T-helper 17 cell (primary cell): ENCODE measurements at places on chromosomes 12 and 14.

- no peak for DNase-seq
Measured at GRCh38 chr14:65943916-65944410, 531.4 kb downstream of the FUT8 start.

DNA sequence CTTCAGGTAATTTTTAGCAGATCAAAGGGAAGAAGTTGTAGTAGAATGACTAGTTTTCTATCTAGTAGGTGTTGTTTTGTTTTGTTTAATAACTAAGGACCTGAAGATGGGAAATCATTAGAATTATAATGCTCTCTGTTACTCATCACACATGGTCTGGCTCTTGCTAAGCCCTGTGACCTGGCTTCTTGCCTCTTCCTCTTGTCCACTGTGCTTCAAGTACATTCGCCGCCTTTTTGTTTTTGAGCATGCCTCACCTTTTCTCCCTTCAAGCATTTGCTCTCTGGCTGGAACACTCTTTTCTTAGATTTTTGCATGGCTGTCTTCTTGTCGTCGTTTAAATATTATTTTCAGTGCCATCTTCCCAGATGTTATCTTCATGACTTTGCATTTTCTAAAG is 47.7 kb downstream of the DAAM1 start:
- DNase-seq, result no peak

- no peak for DNase-seq
Measured at GRCh38 chr12:55721601-55722213, 1.5 kb downstream of the RDH5 start.

- DNase-seq, result no peak
Measured at GRCh38 chr12:96240656-96241055, 46.5 kb downstream of the ELK3 start.

GRCh38 chr12:65535946-65536345 is 257.5 kb downstream of the MSRB3 start:
- DNase-seq, result no peak

DNA sequence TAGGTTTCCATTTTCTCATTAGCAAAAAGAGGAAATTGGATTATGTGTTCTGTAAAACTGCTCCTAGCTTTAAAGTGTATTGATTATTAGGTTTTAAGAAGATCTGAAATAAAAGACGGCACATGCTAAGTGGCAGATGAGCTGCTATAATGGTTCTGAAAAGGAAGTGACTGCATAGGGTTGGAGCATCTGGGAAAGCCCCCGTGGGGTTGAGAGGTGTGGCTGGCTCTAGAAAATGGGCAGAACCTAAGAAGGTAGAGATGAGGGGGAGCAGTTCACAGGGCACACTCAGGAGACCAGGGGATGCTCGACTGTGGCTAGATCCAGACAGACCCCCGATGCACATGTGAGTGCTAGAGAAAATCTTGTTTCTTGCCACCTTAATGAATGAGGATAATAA is 1.9 kb downstream of the IFNG-AS1 start:
- DNase-seq, result no peak

- no peak for DNase-seq
Measured at GRCh38 chr14:37587881-37588666, 7.0 kb downstream of the FOXA1 start.

DNA sequence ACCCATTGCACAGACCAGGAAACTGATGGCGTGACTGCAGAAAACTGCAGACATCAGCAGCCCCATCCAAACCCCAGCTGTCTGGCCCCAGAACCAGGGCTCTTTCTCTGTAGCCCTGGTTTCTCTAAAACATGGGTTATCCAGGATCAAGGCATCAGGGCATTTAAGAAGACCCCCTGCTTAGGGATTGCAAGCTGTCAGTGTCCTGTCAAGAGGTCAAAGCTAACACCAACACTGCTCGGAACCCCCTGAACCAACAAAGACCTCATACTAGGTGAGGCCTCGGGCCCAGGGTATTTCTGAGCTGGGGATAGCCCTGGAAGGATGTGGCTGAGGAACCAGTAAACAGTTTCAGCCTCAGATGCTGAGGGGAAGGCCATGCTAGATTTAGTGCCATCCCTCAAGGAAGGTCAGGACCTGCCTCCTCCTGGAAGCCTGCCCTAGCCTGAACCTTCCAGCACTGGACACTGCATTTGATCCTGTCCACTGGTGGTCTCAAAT is 39.2 kb downstream of the BCL11B start:
- DNase-seq, result no peak
